ENCODE measurements at places on chromosomes 5 and 9.

DNA sequence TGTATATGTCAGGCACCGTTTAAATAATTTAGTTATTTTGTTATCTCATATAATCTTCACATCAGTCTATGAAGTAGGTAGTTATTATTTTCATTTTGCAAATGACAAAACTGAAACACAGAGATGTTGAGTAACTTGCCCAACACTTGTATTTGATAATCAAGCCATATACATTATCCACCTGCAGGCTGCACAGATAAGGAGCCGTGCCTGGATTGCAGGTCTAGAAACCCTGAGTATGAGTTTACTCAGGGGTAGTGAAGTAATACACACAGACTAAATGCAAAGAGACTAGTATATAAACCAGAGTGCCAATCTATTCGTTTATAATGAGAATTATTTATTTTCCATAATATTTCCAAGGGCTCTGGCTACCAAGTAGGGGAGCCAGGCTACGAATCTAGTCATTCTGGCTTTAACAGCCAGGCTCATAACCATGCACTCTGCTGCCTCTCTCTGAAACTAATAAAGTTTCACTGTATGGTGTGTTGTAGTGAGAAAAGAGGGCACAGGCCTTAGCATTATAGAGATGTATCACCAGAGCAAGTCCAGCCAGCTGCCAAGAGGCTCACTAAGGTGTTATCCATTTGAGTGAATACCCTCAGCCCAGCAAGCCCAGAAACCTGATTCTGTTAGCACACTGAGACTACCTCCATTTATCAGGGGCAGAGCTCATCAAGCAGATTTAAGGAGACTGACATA, 4.5 kb downstream of the HEMGN start:
- DNase-seq, result no peak

DNA sequence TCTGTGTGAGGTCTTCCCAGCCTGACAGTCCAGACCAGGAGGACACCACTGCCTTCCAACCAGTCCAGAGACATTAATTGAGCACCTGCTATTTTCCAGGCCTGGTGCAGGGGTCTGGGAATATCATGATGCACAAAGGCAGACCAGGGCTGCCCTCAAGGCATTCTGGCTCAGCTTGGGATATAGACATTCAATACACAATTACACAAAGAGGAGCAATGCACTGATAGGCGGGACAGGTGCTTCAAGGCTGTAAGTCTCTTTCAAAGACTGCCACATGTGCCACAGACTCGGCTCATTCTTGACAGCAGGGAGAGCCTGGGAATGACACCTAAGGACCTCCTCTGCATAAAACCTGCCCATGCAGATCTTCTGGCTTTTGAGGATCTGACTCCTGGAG, 158.6 kb downstream of the C5orf15 start:
- no peak for DNase-seq

DNA sequence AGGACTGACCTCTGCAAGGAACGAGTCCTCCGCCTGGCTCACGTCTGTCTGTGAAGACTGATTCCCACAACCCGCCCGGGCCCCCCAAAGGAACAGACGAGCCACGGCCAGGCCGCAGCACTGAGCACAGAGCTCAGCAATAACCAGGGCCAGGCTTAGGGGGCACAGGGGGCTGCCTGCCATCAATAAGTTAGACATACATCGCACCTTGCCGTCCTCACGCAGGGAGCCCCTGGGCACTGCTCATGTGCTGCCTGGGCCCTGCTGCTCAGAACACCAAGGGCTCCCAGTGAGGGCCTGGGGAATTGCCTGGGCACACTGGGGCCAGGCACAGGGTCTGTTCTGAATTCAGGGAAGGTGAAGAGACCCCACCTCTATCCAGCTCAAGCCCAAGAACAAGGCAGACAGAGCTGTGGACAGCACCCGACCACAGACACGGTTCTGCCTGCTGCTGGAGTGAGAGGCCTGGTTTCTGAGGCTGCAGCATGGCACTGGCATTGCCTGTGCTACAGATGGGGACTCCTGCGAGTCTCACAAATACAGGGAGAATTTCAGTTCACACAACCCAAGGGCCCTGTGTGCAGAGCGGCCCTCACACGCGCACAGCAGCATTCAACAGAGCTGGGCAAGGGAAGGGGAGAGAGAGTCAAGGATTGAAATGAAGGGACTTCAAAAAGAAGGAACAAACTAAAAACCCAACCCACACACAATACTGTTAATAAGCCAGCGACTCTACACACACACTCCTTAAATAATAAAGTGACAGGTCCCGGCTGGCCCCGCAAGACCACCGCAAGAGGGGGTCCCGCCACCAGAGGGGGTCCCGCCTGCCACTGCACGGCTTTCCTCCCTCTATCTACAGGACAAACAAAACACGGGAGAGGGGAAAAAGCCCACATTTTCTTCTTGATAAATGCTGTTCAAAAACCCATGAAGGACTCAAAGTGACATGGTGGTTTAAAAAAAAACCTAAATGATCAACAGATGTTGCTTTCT, 32.0 kb downstream of the PRRT1B start:
- DNase-seq, result no peak

DNA sequence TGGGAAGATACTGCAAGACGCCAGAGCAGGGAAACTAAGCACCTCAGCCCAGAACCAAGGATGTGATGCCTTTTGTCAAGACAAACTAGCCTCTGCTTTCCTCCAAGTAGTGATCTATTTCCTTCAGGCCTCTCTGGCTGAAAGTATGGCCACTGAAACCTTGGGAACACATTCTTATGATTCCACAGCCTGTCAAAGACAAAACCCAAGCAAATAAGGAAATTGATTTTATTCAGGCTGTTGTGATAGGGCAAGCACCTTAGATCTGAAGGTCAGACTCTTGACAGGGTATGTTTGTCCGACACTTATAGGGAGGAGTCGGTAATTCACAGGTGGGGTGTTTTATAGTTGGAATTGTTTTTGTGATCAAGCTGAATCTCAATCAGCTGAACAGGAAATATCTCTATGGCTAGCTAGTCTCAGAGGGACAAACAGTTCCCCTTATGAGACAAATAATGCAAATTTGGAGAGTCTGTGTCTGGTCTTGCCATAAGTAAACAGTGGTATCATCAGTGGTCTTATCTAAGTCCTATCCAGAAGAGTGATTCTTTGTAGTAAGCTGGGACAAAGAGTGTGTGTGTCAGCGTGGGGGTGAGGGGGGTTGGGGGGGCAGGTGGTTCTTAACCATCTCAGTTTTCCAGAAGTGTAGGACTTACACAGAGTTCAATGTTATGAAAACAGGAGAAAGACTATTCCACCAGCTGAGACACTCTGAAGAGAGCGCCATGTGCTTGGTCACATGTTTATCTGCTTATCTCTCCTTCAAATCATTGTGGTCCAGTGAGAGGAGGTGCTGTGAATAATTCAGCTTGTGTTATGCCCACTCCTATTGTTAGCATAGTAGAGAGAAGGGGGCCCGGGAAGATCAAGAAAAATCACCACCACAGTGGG, 6.7 kb upstream of the ZCCHC10 start:
- no peak for DNase-seq

- DNase-seq, result no peak
These were observed 268.8 kb upstream of the WWC1 start for GRCh38 chr5:168022446-168023169.
